Right forelimb (tissue), 1 donor: ENCODE measurements at places on chromosomes 6 and 20.

DNA sequence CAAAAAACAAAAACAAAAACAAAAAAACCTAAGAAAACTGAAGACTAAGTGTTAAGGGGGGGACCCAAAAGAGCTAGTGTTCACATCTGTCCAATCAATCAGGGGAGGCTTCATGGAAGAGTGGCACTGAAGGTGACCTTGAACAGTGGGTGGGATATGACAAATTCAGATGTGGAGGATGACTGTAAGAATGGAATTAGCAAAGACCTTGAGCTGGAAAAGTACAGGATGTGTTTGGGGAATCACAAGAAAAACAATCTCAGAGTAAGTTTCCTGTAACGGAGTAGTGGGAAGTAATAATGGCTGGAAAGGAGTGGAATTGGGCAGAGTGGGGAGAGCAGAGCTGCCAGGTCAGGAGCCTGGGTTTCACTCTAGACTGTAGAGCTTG lies 2.9 kb upstream of the IER3 start:
- no peak for DNase-seq

DNA sequence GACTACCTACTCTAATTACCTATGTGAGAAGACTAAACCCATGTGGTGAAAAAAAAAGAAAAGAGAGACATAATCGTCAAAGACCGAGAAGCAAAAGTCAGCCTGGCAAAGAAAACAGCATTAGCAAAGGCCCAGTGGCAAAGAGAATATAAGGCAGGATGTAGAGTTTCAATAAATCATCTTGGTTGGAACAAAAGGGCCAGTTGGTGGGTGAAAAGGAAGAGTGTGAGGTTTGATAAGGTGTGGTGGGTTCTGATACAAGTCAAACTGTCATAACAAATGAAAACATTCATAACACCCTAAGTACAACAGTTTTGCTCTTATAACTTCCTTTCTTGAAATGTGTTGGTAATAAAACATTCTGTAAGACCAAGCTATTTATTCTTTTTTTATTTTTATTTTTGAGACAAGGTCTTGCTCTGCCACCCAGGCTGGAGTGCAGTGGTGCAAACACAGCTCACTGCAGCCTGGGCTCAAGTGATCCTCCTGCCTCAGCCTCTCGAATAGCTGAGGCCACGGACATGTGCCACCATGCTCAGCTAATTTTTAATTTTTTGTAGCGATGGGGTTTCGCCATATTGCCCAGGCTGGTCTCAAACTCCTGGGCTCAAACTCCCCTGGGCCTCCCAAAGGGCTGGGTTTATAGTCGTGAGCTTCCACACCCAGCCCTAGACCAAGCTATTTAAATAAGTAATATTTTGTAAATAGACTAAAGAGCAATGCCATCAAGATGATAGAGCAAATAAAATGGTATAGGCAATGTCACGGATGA lies 18.9 kb upstream of the GTF3C6 start:
- DNase-seq = no peak

- peak; percentile 62 for DNase-seq
These were observed 297.8 kb downstream of the PRL start for GRCh38 chr6:21999012-21999528.

DNA sequence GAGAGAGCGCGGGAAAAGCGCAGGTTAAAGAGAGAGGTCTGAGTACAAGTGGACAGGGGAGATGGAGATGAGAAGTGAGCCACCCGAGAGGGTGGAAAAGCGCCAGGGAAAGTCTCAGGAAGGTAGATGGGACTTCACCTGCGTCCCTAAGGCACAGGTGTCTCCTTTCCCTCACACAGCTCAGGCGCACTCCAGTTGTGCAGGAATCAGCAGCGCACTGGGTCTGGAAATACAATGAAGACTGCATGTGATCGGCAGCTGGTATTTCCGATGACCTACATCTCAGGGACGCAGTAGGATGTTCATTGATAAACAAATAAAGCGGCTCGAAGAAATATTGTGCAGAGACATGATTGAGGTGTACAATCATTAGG lies 432 bp upstream of the KHDRBS2 start:
- no peak for DNase-seq

GRCh38 chr20:15703171-15703911 lies 869.9 kb downstream of the KIF16B start:
- DNase-seq = no peak

DNA sequence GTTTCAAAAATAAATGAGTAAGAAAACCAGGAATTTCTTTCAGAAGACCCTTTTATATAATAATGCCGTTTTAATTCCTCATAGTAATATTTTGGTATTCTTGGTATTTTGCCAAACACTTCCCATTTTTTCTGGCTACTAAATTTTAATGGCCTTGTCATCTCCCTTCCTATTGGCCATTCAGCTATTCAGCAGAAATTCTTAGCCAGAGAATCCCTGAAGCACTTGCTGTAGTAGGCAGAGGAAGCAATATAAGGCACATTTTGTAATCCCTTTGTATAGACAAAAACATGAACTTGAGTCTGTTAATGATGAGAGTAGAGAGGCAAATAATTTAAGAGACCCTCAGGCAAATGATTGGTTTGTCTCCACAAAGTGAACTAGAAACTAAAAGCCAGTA lies 118.4 kb upstream of the LAMP5 start:
- DNase-seq = no peak

GRCh38 chr6:42020967-42021366 lies 29.4 kb upstream of the TAF8 start:
- DNase-seq = no peak

GRCh38 chr20:46430921-46431712 lies 24.7 kb upstream of the ELMO2 start:
- DNase-seq = no peak

DNA sequence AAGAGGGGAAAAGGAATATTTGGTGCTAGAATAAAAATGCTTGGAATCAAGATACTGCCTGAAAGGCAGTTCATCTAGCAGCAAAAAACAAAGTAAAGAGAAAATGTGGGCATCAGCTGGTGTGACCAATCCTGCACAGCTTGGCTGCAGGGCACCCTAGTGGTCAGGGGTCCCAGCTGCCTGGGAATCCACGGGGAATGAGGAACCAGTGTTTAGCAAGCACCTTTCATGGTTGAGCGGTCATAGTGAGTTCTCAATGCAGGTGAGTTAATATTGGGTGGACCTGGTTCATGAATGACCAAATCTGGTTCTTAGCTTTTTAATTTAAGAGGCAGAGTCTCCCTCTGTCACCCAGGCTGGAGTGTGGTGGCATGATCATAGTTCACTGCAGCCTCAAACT lies 53.3 kb downstream of the CAP2 start:
- no peak for DNase-seq

DNA sequence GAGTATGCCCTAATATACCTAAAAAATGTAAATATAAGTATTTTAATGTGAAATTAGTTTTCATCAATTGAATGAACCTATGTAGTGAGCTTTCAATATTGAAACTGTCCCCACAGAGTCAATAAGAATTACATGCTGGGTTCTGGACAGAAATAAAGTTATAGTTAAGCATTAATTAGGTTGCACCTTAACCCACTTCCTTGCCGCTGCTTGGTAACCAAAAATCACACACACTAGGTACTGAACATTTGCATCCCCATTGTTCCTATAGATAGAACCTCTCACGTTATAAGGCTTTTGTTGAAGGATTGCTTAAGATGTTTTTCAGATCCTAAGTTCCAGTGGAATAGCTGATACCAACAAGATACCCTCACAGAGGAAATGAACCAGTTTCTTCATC lies 237.1 kb upstream of the OPRM1 start:
- no peak for DNase-seq

- DNase-seq = no peak
These were observed 98.1 kb upstream of the ASCC3 start for GRCh38 chr6:100979267-100979666.

GRCh38 chr6:29943053-29943966 lies 978 bp downstream of the HLA-A start:
- DNase-seq = no peak

GRCh38 chr20:56630086-56630493 lies 984 bp downstream of the TFAP2C start:
- DNase-seq = no peak

GRCh38 chr6:77292564-77293546 lies 170.4 kb downstream of the HTR1B start:
- no peak for DNase-seq

DNA sequence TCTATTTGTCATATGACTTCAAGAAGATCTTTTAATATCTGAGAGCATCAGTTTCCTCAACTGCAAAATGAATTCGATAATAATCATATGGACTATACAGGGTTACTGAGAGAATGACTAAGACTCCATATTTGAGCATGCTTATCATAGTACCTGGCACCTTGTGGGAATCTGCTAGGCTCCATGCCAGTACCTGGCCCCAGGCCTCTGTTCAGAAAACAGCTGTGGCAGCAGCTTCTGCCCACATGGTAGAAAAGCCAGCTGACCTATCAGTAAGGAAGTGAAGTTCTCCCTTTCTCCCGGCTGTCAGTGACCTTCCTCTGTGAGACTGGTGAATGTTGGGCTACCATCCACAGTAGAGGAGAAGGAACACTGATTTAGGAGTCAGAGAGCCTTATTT lies 574.9 kb upstream of the CHD6 start:
- no peak for DNase-seq

DNA sequence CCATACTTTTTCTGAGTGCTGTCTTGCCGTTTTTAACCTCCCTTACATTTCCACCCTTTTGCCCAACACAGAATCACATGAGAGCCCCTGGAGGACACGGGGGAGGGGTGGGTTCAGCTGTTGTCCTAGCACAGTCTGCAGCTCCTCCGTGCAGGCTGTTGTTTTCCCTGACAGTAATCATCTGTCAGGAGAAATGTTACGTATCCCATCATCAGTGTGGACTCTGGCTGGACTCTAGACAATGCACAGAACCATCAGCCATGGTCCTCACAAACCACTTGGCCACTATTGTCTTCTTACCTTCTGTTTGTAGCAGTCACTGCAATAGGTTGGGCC lies 92.1 kb downstream of the RIN2 start:
- peak; percentile 59 for DNase-seq

DNA sequence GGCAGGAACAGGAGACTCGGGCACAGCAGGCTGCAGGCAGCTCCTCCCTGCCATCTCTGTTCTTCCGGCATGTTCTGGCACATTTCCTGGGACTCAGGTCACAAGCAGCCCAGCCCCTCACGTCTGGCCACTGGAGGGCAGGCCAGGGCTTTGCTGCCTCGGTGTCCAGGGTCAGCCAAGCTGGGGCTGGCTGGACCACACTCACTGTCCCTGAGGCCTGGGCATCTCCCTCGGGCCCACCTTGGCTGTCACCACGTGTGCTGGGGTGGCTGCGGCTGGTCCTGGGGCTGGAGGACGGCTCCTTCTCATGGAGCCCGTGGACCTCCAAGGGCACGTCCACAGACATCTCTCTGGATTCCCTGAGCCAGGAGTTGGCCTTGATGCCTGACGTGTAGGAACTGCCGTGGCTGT lies 18.5 kb downstream of the FRMD1 start:
- DNase-seq = peak; percentile 76

- no peak for DNase-seq
These were observed 111.6 kb downstream of the MYLK4 start for GRCh38 chr6:2639167-2639566.

DNA sequence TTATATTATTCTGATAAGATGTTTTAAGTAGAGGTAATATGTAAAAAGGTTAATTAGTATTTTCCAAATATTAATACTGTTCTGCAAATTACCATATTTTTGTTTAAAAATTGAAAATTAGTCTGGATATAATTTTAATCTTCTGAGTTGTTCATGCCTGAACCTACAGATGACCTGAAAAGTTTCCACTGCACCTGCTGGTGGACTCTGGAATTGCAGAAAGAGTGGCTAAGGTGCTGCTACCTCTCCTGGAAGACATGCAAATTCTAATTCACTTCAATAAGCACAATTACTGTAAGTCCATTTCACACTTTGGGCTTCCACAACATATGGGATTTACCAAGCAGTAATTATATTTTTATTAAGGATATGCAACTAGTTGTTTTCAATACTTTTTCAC lies 77.7 kb upstream of the OLIG3 start:
- DNase-seq = no peak

DNA sequence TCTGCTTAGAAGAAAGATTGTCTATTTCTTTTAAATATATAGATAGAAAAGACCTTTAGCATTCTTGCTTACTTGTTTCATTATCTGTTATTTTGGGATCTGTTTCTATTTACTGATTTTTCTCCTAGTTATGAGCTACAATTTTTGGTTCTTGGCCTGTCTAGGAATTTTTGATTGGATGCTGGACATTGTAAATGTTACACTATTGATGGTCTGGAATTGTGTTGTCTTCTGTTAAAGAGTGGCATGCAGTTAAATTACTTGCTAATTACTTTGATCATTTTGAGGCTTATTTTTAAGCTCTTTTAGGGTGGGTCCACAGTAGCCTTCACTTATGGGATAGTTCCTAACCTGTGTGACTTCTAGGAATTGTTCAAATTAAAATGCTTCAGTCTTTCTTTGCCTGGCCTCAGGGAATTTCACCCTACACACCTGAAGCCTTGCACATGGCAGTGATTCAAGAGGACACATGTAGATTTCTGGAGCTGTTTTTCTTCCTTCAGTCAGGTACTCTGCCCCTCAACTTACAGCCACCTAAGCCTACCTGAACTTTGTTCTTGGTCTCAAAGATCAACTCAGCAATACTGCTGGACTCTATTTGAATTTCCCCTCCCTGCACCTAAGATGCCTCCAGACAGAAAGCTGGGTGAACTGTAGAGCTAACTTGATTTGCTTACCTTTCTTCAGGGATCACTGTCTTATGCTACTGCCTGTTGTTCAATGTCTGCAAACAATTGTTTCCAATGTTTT lies 66.2 kb upstream of the NNAT start:
- no peak for DNase-seq

GRCh38 chr20:63161176-63161651 lies 54.7 kb downstream of the YTHDF1 start:
- no peak for DNase-seq

DNA sequence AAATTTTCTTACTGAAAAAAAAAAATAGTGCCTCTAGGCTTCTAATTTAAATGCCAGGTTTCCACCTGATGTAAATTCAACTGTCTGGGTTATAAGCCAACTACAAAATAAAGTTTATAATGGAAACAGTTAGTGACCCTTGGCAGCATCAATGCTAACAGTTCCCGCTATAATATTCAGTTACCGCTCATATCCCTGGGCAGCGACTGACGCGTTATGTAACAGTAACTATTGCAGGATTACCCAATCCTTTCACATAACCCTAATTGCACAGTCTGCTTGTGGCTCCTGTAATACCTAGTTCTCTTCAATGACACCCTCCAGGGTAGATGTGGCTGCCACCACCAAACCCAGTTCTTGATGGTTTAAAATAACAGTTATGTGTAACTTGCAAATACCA lies 208.6 kb downstream of the MOXD1 start:
- DNase-seq = no peak

- DNase-seq = no peak
These were observed 441.4 kb downstream of the BCKDHB start for GRCh38 chr6:80547827-80548226.
